Skin of body (tissue), 3 donors: ENCODE measurements at places on chromosomes 12 and 14.

DNA sequence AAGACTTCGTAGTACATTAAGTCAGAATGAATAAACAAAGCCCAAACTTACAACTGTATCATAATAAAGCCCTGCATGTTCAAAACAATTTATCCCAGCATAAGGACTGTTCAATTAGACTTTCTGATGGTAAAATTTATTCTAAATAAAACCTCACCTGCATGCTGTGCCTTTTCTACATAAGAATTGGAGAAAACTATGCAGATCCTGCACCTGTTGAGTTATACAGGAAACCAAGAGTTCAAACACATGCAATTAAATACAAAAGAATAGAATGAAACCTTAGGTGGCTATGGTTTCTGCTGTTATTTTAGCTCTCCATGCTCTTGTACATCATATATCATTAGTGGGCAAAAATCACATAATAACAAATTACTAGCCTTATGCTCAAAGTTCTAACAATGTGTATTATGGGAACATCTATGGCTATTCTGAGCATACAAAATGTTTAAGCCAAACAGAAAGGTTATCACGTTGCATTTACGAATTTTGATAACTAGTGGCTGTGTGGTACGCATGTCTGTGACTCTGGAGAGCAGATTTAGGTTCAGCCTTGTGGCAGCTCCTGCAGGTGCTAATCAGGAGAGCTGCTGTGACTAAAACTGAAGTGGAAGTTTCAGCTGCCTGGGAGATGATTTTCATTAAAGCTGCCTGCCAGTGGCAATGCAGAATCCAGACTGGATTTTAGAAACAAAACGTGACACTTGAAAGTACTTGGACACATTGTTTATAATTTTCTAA, 36.1 kb upstream of the LRFN5 start:
- DNase-seq: no peak

GRCh38 chr14:51500776-51501175, 150.9 kb upstream of the FRMD6 start:
- no peak for DNase-seq

DNA sequence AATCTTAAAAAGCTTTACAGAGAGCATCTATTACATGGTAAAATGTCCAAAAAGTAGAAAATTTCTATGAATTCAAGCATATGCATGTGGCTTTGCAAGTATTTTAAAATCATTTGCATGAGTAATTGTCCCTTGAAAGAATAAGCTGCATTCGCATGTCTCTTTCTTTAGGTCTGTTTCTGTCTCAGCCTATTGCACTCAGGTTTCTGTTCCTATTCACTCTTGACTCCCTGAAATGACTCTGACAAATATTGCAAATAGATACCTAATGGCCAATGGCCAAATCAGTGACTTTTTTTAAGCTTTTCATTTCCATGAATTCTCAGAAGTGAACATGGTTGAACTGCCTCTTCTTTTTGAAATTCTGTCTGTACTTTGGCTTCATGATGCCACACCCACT, 6.4 kb upstream of the TTC8 start:
- no peak for DNase-seq

DNA sequence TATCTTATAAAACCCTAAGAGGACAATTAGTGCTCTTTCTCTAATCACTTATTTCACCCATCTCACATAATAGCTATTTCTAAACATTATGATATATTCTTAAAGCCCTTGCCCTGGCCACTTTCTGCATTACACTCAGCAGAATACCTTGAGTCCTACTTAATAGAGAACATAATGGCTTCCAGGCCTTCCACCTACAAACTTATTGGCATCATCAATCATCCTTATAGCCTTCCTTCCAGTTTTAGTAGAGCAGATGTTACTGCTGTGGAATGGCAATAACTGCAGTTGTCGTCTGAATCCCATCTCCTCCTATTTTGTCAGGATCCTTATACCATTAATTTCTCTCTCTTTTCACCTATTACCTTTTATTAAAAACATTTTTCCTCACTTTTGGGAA, 1127.4 kb downstream of the LRFN5 start:
- DNase-seq: no peak

- DNase-seq: peak; percentile 23
Measured at GRCh38 chr14:43539210-43539609, 967.9 kb downstream of the FSCB start.

GRCh38 chr12:80211671-80212070, 112.3 kb downstream of the OTOGL start:
- DNase-seq: no peak

DNA sequence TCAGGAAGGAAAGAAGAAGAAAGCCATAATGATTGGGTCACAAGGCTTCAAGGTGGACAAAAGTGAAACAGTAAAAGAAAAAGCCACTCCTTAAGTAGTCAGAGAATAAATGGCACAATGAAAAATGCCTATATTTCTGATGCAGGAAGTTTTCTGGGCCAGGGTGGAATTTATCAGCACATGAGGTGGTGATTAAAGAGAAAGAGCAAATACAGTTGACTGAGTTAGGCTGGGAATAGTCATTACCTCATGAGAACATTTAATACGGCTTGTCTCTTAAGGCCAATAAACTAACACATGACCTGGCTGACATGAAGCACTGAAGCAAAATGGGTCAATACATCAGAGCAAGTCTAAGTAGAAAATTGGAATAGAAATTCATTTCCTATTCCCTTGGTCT, 499.7 kb downstream of the TMTC2 start:
- peak; percentile 13 for DNase-seq

GRCh38 chr12:53102883-53103807, at the start of gene SOAT2:
Gene SOAT2 (plus strand): TSS chr12:53103486. CDS start chr12:53103578, 92 bp downstream.
- DNase-seq: no peak

DNA sequence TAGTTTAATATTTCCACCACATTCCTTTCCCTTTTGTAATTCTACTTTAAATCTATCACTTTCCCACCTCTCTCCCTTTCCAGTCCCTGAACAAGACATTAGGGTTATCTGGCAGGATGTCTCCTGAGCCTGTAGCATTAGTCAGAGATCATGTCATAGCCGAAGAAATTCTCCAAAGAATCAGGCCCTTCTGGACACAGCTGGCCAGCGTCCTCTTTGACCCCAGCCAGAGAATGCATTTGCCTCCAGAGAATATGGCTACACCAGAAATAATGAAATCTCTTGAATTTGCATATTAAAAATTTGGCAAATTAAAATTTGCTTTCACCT, 56.7 kb downstream of the NTF3 start:
- DNase-seq: no peak

GRCh38 chr14:104403421-104404220, 175.9 kb upstream of the C14orf180 start:
- DNase-seq: no peak

- no peak for DNase-seq
Measured at GRCh38 chr14:51643140-51643539, 8.6 kb upstream of the FRMD6 start.

GRCh38 chr14:36424478-36425102, 95.4 kb downstream of the NKX2-1 start:
- no peak for DNase-seq

- DNase-seq: no peak
Measured at GRCh38 chr12:54384591-54385041, at the start of gene ZNF385A. Gene ZNF385A (minus strand): TSS chr12:54384733. CDS start chr12:54384514, 219 bp downstream.

DNA sequence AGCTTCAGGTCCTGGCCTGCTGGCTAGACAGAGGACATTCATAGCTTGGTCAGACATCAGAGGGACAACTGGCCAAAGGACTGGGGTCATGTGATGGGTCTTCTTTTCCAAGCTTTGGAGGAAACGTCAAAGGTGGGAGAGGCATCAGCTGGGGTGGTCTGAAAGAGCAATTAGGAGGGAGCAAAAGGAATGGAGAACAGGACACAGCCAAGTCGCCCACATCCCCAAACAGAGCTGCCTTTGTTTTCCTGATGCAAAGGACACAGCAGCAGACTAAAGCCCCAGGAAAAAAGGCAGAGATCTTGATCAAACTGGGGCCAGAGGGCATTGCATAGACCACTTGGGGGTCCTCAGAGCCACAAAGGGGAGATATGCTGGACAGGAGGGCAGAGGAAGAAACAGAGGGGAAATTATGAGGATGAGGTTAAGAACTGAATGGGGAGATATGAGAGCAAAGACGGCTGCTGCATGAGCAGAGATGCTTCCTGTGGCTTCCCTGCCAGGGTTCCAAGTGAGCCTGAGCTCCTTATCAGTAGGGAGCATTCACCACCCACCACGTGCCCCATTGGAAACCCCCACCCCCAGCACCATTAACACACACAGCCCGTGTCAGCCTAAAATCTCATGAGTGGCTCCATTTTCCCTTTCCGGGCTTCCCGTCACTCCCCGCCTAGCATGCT, 62.4 kb downstream of the ANO2 start:
- no peak for DNase-seq

DNA sequence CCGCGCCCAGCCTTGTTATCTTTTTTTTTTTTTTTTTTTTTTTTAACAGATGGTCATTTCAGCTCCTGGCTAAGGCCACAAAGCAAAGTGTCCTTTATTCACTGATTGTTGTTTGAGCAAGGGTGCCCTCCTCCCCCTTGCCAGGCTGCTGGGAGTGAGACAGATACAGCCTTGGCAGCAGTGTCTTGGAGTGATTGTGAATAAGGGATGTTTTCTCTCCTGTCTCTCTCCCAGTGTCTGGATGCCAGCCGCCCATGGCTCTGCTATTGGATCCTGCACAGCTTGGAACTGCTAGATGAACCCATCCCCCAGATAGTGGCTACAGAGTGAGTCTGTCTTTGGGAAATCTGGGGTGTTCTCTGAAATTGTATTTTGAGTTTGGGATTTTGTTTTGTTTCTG, 28.7 kb downstream of the FNTB start:
- no peak for DNase-seq

DNA sequence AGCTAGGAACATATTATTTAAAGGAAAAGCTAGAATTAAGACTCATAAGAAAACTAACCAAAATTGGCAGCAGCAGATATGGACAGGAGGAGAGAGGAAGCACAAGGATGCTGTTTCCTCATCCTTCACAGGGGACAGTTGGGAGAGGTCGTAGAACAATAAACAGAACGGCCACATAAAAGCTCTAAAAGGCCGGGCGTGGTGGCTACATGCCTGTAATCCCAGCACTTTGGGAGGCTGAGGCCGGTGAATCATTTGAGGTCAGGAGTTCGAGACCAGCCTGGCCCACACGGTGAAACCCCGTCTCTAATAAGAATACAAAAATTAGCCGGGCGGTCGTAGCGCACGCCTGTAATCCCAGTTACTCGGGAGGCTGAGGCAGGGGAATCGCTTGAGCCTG, 10.5 kb downstream of the TCL1B start:
- no peak for DNase-seq

- no peak for DNase-seq
Measured at GRCh38 chr14:90421632-90422020, 24.8 kb downstream of the CALM1 start.

DNA sequence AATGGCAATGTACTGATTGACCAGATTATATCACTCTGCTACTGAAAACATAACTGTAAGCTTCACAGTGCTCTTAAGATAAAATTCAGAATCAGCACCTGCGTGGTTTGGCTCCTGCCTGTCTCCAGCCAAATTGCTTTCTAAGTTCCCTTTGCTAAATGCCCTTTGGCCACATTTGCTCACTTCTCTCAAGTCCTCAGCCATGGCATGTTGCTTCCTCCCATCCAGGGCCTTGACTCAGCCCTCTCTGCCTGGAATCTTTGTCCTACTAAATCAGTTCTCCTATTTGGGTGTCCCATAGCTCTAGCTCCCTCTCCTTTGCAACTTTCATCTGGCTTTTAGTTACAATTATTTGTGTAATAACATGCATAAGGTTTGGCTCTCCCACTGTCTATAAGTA, 71.4 kb downstream of the KCNK10 start:
- DNase-seq: no peak

DNA sequence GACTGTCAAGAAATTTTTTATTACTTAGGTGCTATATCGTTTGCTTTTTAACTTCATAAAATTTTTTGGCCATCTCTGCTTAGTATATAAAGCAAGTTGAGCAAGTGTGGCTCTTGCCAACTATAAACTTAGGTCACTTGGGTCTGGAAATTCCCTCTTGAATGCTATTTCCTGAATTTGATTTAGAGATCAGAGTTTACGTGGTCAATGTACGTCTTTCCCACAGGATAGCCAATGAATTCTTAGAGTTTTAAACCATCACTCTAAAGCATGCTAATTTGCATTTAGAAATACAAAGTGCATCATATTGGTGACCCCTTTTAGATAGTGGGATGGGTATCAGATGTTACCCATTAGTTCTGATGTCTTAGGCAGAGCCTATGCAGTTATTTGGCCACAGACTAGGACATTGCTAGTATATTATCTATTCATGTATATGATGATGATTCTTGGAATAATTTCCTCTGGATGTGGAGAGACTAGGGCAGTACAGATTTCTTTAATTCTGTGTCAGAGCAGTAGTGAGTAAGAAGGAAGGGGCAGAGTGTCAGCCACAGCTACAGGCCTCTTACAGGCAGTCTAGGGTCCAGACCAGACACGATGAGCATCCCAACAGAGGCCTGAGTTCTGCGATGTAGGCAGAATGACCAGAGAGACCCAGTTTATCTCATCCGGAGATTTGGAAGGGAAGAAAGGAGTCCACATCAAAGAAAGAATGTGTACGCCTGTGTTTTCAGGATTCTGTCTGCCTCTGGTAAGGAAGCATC, 30.3 kb downstream of the SCN8A start:
- DNase-seq: no peak

DNA sequence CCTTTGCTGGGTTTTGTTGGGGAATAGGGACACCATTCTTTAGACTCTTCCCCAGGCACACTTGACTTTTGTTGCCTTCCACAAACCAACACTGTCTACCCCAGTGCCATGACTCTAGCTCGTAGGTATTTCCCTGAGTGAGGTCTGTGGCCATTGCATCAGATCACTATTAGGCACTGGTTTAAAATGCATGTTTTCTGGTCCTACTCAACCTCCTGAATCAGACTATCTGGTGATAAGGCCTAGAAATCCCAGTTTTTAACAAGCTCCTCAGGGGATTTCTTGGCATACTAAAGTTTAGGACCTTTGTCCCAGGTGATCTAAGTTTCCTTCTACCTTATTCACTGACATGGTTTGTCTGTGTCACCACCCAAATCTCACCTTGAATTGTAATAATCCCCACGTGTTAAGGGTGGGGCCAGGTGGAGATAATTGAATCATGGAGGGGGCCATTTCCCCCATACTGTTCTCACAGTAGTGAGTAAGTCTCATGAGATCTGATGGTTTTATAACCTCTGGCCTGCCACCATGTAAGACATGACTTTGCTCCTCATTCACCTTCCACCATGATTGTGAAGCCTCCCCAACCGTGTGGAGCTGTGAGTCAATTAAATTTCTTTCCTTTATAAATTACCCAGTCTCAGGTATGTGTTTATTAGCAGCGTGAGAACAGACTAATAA, 87.8 kb upstream of the PSMC1 start:
- DNase-seq: no peak

GRCh38 chr12:77537663-77538062, 293.0 kb upstream of the NAV3 start:
- DNase-seq: no peak

- DNase-seq: no peak
Measured at GRCh38 chr12:57237596-57237931, 8.1 kb downstream of the SHMT2 start.

DNA sequence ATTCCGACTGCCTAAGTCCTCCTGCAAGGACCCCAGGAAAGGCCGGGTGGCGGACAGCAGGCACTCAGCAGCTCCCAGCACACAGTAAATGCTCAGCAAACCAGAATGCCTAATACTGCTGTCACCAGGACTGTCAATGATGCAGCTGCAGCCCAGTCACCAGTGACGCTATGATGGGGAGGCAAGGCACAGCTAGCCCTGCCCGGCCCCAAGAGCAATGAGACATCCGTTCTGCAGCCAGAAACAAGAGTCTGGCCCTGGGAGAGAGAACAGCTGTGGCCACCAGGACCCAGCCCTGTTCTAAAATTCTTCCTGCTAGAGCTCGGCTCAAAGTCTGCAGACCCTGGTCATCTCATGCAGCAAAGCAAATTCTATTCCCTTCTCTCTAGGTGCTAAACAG, 69.8 kb downstream of the NCOR2 start:
- DNase-seq: peak; percentile 49
